ENCODE measurements at places on chromosomes 12 and 14.

DNA sequence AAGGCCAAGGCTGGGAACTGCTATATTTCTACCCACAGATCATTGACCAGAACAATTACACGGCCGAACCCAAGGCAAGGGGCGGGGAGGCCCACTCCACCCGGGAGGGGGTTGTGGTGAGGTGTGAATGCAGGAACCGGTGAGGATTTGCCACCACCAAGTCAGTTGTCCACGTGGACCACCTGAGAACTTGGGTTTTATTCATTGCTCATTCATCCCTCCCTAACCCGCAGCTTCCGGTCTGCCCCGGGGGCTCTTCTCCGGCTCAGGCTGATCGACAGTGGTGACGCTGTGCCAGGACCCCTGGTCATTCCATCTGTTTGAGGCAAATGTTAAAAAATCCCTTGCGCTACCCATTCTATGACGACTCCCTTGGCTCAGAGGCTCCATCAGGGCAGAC is 127.7 kb upstream of the RTL1 start:
- DNase-seq, result no peak

DNA sequence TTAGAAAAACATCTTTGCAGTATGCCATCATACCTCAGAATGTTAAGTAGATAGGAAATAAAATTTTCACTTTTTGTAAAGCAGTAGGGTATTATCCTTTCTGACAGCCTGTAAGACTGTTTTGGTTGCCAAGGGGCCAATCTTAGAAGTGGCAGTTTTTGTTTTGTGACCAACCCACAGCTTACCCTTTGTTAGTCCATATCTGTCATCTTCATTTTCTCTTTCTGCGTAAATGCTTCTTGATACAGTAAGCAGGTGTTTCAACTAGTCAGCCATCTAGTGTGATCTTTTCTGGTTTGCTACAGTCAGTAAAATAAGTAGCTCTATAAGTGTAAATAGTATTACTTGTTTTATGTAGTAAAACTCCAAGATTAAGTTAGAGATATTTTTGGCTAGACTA is 8.8 kb downstream of the PPM1A start:
- DNase-seq, result no peak

GRCh38 chr14:55773984-55774545 is 194.1 kb downstream of the KTN1 start:
- DNase-seq, result no peak

GRCh38 chr12:130526813-130527212 is 189.1 kb downstream of the PIWIL1 start:
- no peak for DNase-seq

DNA sequence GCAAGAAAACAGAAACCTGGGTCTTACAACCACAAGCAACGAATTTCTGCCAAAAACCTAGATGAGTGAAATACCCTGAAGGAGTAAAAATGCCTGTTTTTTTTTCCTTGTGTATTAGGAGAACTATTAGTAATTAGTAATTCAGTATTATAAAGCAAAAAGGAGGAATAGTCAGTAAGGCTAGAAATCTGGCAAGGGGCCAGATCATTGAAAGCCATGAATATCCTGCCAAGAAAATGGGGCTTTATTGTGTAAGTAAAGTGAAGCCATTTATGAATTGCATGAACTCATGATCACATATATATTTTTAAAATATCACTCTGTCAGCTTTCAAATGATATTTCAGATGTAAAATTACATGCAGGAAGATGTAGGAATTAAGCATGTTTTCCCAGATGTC is 57.9 kb downstream of the TXNDC16 start:
- no peak for DNase-seq

DNA sequence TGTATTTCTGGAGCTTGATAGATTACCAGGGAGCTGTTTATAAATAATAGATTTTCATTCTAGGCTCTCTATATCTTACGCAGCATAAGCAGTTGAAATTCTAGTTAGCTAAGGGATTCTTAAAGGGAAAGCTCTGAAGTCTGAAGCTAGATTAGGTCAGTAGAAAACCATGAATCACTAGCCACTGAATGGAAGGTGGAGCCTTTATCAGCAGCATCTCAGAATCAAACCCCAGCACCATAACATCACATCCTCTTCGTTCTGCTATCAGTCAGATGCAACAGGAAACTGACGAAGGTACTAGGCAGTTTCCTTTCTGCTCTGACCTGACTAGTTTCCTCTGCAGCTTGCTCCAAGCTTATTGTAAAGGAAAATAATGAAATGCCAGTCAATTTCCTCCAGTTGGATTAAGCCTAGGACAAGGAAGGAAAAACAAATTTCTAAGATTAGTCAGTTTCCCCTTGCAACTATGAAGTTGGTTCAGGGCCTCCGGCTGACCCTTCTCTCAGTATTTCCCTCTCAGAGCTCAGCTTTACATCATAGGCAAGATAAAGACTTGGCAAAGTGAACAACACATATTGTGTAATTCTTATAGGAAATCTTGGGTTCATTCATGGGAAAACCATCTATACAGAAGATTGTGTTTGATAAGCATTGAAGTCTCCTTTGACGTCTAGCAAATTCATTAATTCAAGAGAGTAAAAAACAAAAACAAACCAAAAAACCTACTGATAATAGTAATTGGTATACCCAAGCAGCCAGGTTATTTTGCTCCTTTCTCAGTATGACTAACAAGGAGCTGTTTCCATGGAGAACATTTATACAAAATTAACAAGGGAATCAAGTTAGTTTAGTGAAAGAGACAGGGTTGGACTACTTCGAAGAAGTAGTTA is 43.4 kb upstream of the CFAP54 start:
- no peak for DNase-seq
